ENCODE measurements at places on chromosomes 2 and 18. TPM values are rescaled to one million over a fixed set of nuclear protein-coding genes. Genes with fewer than 3 reads are reported as not detected.

Gene AP1S3
- 3.5 TPM for total RNA-seq

Gene B3GNT7
- 330 TPM for total RNA-seq

Gene OR6B2
- total RNA-seq: not detected

Gene WDR12
- 30.4 TPM for total RNA-seq

Gene RAD51AP2
- total RNA-seq: not detected

Gene MC2R
- total RNA-seq: not detected

Gene XIRP2
- 0.29 TPM for total RNA-seq

Gene DNAJC5G
- total RNA-seq: not detected

Gene LYPD6
- total RNA-seq: 2.2 TPM

Gene RPS27A
- 654 TPM for total RNA-seq

Gene ZNF142
- 19.7 TPM for total RNA-seq

Gene CD8A
- total RNA-seq: 4.1 TPM

Measured in mucosa of descending colon (tissue), 3 donors.